Ureter (tissue), 1 donor: ENCODE measurements at places on chromosomes 13 and 19. TPM values are rescaled to one million over a fixed set of nuclear protein-coding genes. Genes with fewer than 3 reads are reported as not detected.

GRCh38 chr19:19459073-19459472 is 53.6 kb downstream of the GATAD2A start:
- DNase-seq, result no peak

Gene WDR87
- total RNA-seq, result not detected

DNA sequence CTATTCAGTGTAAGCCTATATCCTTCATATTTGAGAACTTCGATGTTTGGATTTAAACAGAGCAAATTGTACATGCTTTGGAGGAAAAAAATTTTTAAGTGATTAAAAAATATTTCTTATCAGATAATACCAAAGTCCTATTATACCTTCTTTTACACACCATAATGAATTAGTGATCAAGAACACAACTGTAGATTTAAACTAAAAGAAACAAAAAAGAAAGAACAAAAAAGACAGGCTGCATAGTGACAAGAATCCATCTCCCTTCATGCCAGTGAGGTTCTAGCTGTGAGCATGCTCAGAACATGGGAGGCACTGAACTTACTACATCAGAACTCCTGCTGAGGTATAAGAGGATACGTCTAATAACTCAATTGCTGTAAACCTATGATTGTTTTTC is at the start of gene RXFP2:
RXFP2 (plus strand) TSS at position 301 of the 400 bp plus-strand sequence; CDS start at position 388, 87 bp downstream.
- no peak for DNase-seq

DNA sequence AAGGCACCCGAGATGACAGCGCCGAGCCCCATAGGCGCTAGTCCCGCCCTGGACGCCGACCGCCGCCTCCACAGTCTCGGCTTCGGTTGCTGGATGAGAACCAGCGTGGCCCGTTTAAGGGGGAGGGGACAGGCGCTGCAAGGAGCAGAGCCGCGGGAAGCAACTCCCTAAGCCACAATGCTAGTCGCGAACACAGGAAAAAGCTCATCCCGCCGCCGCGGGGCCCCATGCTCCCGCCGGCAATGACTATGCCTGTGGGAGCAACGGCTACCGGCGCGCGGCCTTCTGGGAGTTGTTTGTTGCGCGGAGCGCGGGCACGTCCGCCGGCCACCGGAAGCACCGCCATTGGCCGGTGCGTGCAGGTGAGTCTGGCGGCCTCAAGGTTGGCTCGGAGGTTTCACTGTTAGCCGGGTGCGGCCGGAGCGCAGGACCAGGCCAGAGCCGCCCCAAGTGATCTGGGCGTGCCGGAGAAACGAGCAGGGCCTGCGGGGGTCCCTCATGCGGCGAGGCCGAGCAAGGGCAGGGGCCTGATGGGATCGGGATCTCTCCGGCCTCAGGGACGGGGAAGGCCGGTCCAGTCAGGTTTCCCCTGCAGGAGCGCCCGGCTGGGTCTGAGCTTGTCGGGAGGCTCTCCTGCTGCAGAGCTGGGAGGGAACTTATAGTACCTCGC is at the start of gene ZNF544:
ZNF544 (plus strand) TSS at position 330 of the 670 bp plus-strand sequence. CDS start 15,110 bp downstream, outside the sequence.
- peak; percentile 73 for DNase-seq

Gene TMEM59L
- total RNA-seq, result 1.3 TPM

- no peak for DNase-seq
Observed at GRCh38 chr19:3577723-3578344, 5.1 kb downstream of the HMG20B start.

GRCh38 chr19:7862413-7862951 is 11.7 kb downstream of the PRR36 start:
- DNase-seq, result peak; percentile 57

GRCh38 chr19:39264306-39265290 is 3.6 kb upstream of the IFNL2 start:
- DNase-seq, result no peak

Gene C13orf42
- total RNA-seq, result not detected

- DNase-seq, result no peak
Observed at GRCh38 chr13:80452279-80452678, 111.4 kb upstream of the SPRY2 start.

DNA sequence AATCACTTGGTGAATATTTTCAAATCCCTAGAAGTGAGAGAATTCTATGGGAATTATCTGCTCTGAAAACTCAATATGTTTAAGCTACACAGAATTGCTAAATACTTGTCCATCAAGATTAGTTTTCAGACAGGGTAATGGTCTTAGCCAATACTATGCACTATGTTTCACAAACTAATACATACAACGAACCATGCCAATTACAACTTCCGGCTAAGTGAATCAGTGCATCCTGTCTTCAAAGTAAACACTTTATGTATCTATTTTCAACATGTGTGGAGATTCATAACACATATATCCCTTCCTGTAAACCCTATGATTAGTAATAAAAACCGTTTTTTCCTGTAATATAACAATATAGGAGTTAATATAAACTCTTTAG is 181.5 kb downstream of the POSTN start:
- DNase-seq, result no peak

- DNase-seq, result no peak
Observed at GRCh38 chr13:50421473-50422130, 406.4 kb downstream of the KCNRG start.

Gene ITGBL1
- total RNA-seq, result 1.9 TPM

Gene ZNF490
- total RNA-seq, result 12.1 TPM

Gene TYROBP
- 18.7 TPM for total RNA-seq

Gene EPSTI1
- total RNA-seq, result 4.1 TPM

DNA sequence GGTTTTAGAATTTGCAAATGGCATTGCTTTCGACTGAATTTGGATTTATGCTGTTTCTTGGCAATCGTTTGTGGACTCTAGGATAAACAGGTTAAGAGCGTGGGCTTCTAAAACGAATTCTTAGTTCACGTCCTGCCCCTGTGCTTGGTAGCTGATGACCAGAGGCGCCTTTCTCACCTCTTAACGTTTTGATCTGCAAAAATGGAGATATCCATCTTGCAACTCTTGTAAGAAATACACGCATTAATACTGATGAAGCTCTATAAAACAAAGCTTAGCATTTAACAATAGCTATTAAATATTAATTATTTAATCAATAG is 580 bp upstream of the KATNAL1 start:
- no peak for DNase-seq

Gene APOE
- 61.2 TPM for total RNA-seq

Gene C1QTNF9
- 0.26 TPM for total RNA-seq

DNA sequence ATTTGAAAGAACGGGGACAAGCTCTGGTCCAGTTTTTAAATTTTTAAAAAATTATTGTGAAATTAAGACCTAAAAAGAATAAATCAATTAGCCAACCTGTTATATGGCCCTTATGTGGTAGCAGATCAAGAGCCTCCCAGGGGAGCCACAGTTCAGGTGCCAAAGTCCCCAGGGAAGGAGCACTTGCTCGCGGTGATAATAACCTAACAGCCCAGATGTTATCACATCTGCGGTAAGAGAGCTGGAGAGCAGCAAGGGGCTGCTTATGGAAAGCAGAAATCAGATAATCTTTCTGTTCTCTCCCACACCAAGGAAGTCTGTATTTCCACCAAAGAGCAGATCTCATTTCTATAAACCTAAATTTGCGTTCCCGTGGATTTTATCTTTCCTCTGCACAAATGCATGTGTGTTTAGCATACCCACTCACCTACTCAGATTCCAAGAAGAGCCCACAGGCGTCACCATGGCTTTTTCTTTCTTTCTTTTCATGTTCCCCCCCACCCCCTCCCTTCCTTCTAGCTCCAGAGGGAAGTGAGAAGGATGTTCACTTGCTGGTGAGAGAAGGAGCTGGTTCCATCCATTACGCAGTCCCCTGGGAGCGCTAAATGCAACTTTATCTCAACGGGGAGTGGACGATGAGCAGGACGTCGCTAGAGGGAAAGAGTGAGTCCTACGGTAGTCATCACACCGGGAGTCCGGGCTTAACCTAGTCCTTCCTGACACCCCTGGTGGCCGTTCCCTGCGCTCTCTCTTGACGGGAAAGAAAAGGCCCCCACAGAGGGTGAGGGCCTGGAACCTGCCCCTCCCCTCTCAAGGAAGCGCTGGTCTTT is 1.6 kb upstream of the POU4F1 start:
- DNase-seq, result no peak

Gene SIAH3
- total RNA-seq, result 0.08 TPM

- DNase-seq, result no peak
Observed at GRCh38 chr19:49807904-49808675, 5.0 kb downstream of the FUZ start.

DNA sequence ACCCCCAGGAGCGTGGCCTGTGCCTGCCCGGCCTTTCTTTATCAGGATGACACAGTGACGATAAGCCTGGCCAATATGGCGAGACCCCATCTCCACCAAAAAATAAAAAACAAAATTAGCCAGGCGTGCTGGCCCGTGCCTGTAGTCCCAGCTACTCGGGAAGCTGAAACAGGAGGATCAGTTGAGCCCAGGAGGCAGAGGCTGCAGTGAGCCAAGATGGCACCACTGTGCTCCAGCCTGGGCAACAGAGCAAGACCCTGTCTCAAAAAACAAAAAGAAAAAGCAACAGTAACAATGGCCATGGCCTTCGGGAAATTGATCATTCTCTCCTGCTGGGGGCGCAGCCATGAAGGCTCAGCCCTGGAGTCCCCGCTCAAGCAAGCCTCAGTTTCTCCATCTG is 11.1 kb downstream of the PEX11G start:
- no peak for DNase-seq

- no peak for DNase-seq
Observed at GRCh38 chr13:25247360-25247759, 39.9 kb downstream of the MTMR6 start.

GRCh38 chr19:56383826-56384605 is 9.3 kb downstream of the ZNF582 start:
- no peak for DNase-seq

Gene P2RY11
- 25.6 TPM for total RNA-seq

Gene PBX4
- total RNA-seq, result 12.7 TPM

Gene CYP4F8
- 21.6 TPM for total RNA-seq

DNA sequence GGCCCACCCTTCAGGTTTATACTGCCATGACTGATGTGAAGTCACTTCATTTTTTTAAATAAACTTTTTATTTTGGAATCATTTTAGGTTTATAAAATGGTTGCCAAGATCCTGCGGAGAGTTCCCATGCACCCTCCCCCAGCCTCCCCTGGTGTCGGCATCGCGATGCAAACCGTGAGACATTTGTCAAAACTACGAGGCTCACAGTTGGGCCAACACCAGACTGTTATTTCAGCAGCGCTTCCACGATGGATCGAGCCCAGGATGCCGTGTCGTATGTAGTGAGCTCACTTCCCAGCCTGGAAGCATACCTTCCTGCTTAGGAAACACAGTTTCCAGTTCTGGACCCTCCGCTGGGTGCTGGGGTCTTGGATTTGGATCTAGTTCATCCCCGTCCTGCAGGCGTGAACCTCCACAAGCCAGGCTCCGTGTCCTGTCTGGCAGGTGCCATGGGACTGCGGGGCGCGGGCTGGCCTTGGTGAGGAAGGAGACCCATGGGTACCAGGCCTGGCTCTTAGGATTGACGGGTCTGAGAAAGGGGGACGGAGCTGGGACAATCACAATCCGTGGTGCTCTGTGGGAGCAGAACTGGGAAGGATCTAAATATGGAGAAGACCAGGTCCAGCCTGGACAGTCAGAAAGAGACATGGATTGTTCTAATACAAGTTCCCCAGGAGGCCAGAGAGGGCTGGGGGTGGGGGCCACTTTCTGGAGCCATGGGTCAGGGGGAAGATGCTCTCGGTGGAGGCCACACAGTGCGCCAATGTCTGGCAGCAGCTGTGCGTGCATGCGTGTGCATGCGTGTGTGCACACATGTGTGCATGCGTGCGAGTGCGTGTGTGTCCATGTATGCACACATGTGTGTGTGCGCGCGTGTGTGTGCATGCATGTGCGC is 2.4 kb upstream of the SBK2 start:
- DNase-seq, result no peak

GRCh38 chr19:4059891-4060620 is 6.6 kb downstream of the ZBTB7A start:
- DNase-seq, result peak; percentile 85

Gene FOXO1
- 31.4 TPM for total RNA-seq

Gene MICU2
- 37.5 TPM for total RNA-seq

Gene SLC6A16
- total RNA-seq, result 2.2 TPM

GRCh38 chr13:45695198-45695730 is 6.9 kb upstream of the CBY2 start:
- no peak for DNase-seq

Gene SIGLEC10
- total RNA-seq, result 14.0 TPM

DNA sequence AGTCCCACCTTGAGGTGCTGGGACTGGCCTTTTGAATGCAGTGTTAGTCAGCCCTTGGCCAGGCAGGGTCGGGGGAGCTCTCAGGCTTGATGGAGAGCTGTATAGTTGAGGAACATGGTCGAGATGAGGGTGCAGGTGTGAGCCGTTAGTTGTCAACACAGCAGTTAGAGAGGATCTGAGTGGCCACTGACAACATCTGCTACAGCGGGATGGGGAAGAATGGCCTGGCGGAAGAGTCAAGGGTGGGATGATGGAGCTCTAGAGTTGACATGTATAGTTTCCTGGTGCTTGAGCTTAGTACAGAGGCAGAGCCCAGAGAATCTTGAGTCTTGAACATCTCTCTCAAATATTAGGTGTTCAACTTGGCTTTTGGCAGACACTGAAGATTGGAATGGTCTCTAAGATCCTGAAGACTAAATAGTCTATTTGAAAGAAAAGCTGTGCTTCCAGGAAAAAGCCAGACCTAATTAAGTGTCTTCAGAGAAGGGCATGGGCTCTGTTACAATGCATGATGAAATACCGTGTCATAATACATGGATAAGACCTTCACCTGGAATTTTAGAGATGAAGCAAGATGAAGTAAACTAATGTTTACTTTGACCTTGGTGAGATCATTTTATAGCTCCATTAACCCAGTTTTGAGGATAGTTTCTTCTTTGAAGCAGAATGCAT is 9.7 kb downstream of the PCCA start:
- DNase-seq, result no peak
